Stimulated activated CD4-positive, alpha-beta T cell treated with anti-CD3 and anti-CD28 coated beads, Interleukin-12 subunit alpha, Interleukin-12 subunit beta, amount 100 ng/mL, for 24 hours (primary cell): ENCODE measurements at places on chromosomes 11 and 22.

DNA sequence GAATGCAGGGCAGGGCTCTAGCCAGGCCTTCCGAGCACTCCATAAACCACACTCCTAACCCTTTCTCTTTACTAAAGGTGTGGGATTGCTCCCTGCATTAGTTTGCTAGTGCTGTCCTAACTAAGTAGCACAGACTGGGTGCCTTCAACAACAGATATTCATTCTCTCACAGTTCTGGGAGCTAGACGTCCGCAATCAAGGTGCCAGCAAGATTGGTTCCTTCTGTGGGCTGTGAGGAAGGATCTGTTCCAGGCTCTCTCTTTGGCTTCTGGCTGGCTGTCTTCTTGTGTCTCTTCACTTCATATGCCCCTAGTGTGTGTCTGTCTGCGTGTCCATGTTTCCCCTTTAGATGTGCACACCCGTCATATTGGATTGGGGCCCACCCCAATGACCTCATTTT, 59.8 kb downstream of the GALNT18 start:
- no peak for DNase-seq

DNA sequence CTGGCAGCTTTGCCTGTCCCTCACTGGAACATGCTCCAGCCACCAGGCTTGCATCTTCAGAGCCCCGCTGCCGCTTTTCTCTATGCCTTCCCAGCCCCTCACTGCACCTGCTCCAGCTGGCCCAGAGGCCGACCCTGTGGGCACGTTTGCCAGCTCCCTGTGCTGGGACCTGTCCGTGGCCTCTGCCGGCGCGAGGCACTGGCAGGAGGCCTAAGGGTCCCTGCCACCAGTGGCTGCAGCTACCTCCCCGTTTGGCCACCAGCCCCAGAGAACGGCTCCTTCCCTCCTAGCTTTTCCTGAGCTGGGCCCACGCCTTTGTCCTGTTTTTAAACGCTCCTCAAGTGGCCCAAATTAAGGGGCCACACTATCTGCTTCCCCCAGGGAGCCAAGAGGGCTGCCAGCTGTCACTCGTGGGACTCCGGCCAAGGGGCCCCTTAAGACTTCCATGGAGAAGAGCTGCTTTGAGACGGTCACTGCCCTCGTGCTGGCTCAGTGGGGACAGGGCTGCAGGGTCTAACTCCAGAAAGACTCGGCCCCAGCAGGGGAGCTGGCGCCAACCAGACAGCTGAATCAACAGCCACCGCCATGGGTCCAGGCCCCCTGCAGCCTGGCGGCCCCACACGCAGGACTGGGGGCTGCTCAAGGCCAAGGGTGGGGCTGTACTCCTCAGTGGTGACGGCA, 24.6 kb upstream of the WNT7B start:
- DNase-seq = no peak

DNA sequence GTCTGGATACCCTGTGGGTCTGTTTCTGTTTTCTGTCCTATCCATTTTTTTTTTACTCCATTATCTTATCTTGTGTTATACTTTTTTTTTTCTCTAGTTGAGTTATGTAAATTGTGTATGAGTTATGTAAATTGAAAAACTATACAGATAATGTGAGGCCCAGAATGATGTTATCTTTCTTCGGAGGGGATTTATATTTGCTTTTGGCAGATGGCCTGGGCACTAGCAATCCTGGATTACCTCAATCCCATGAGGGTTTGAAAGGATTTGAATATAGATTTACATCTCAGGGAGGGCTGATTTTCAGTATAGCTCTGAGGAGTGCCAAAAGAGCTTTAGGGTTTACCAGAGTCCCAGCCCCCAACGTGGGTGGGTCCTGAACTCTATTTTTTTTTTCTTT, 71.0 kb downstream of the CSTPP1 start:
- no peak for DNase-seq

DNA sequence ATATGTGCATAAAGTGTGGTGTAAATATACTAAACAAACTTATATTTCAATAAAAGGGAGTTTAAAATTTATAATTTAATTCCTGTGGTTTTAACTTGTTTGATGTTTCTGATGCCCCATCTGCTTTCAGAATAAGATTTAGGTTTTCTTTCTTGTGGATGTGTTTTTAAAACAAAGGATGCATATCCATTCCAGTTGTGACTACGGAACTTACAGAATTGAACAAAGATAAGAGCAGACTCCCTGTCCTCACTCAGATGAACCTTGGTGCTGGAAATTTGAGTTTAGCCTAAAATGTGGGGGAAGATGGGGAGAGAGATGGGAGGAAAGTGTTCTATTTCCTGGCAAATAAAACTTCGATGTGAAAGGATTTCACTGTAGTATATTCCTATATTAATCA, 2.5 kb downstream of the FJX1 start:
- no peak for DNase-seq
